ENCODE measurements at places on chromosomes 1 and 21.

- peak; percentile 3 for DNase-seq
Measured at GRCh38 chr1:194215448-194215847, 1029.0 kb upstream of the B3GALT2 start.

DNA sequence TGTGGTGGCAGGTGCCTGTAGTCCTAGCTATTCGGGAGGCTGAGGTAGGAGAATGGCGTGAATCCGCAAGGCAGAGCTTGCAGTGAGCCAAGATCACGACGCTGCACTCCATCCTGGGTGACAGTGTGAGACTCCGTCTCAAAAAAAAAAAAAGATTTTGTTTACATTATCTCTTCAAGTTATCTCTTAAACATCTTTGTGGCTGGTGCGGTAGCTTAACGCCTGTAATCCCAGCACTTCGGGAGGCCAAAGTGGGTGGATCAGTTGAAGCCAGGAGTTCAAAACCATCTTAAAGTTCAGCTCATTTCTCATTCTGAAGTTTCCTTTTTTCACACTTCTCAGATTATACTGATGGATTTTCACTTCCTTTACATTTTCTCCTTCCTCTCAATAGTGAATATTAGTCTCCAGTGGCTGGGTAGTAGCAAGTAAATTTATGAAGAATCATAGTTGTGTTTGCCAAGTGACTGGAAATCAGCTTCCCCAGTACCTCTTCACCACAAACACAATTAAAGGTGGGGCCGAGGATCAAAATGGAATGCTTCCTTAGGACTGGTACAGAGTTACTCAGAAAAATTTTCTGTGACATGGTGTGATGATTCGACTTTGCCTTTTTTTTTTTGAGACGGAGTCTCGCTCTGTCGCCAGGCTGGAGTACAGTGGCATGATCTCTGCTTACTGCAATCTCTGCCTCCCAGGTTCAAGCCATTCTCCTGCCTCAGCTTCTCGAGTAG, 13.8 kb downstream of the PIP5K1A start:
- DNase-seq: no peak

DNA sequence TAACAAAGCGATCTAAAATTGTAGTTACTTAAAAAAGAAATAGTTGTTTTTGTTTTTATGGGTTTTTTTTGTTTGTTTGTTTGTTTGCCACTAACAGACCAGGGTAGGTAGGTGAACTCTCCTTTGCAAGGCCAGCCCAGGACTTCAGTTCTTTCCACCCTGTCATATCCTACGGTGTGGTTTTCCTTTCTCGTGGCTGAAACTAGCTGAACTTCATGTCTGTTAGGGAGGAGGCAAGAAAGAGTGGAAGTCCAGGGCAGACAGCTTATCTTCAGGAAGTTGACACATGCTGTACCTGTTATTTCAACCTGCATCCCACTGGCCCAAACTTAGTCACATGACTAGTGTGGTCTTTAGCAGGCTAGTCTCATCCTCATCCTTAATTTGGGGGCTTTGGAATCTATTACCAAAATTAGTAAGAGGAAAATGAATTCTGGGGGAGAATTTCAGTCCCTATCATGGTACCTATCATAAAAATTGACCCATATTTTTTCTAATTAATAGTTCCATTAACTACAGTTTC, 62.9 kb upstream of the LRRC7 start:
- DNase-seq: no peak

DNA sequence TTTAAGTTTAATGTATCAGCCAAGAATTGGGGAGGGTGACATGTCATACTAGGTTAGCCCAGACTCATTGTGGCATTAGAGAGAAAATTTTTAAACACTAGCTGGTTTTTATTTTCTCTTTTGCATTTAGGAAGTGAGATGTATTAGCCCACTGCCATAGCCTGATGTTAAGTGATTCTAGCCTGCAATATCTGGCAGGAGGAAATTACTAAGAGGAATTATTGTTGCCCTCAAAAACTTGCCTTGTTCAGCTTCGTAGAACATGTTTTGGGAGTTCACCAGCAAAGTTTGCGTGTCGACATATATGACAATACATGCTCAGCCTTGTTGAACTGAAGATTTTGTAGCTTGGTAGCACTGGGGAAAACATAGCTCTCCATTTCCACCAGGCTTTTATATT, 12.5 kb downstream of the ADAM30 start:
- DNase-seq: no peak

DNA sequence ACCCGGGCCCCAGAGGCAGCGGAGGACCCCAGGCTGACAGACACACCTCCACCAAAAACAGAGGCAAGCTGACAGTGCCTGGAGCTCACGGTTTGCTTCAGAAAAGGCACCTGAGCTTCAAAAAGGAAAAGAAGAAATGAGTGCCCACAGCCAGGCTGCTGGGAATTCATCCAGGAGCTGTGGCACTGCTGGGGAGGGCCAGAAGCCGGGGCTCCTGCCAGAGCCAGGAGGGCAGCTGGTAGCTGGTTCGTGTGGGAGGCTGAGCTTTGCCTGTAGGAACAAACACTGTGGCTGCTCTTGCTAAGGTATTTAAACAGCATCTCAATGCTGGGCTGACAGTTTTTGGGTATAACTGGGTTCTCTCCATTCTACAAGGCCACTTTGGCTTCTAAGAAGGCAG, 19.5 kb downstream of the KCNJ6 start:
- DNase-seq: no peak

DNA sequence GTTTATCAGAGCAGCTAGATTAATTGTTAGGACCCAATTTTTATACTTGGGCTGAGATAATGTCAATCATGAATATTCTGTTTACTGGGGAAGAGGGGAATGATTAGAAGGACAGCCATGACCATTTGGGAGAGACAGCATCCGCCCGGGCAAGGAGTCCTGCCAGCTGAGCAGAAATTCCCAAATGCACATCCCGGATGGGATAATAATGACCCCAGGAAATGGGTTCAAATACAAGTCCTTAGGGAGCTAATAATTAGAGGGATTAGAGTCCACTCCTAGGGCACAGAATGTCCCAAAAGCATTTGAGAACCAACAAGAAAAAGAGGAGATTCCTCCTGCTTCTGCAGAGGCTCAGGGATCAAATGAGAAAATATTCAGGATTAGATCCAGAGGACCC, 115.9 kb downstream of the LRRC53 start:
- DNase-seq: no peak

All from hematopoietic multipotent progenitor cell (in vitro differentiated cells).